Activated CD8-positive, alpha-beta T cell treated with anti-CD3 and anti-CD28 coated beads for 36 hours (primary cell): ENCODE measurements at places on chromosomes 13 and 19. TPM values are rescaled to one million over a fixed set of nuclear protein-coding genes. Genes with fewer than 3 reads are reported as not detected.

- DNase-seq, result no peak
Observed at GRCh38 chr13:101919541-101920181, 467.2 kb downstream of the ITGBL1 start.

DNA sequence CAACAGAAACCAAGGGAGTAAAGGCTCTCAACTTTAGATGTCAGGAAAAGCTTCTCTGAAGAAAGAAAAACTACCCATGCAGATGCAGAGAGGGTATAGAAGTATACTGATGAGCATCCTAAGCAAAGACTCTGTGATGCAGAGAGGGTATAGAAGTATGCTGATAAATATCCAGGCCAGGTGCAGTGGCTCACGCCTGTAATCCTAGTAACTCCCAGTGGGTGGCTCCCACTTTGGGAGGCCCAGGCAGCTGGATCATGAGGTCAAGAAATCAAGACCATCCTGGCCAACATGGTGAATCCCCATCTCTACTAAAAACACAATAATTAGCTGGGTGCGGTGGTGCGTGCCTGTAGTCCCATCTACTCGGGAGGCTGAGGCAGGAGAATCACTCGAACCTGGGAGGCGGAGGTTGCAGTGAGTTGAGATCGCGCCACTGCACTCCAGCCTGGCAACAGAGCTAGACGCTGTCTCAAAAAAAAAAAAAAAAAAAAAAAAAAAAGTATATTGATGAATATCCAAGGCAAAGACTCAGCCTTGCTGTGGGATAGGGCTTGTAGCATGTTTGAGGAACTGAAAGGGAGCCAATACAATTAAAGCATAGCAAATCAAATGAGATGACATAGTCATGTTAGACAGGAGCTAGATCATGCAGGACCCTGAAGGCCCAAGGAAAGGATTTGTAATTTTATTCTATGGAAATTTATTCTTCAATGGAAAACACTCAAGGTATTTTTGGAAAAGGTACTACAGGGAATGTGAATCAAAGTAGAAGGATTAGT lies 14.9 kb downstream of the UBL3 start:
- DNase-seq, result no peak

Gene RAVER1
- total RNA-seq, result 111 TPM

Gene ADGRE3
- not detected for total RNA-seq

DNA sequence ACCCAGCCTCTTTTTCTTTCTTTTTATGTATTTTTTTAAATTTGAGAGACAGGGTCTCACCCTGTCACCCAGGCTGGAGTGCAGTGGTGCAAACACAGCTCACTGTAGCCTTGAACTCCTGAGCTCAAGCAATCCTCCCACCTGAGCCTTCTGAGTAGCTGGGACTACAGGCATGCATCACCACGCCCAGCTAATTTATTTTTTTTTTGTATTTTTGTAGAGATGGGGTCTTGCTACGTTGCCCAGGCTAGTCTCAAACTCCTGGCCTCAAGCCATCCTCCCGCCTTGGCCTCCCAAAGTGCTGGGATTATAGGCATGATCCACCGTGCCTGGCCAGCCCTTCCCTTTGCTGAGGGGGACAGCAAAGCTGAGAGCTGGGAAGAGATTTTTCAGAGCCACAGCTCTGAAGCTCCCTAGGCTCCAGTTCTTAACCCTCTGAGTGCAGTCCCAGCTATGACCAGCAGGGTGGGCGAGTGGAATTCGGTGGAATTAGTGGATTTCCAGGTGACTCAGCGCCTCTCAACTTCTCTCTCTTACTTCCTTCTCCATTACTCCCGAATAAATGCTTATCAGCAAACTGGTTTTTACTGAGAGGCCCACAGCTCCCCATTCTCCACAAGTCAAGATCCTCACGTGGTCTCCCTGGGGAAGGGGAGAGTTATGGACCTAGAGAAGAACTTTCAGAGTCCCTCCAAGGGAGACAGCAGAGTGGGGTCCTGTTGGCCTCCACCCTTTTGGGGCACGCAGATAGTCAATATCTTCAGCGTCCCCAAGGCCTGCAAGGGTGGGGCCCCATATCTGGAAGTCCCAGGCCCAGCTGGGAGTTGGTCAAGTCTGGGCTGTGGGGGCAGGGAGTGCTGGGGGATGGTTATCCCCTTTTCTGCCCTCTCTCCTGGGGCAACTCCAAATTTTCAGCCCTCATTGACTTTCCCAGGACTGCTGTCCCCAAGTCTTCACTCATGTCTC lies 1.2 kb downstream of the BLVRB start:
- DNase-seq, result peak; percentile 80

Gene AZU1
- not detected for total RNA-seq
